K562 (cell line): ENCODE measurements at places on chromosomes 1 and 21. TPM values are rescaled to one million over a fixed set of nuclear protein-coding genes. Genes with fewer than 3 reads are reported as not detected.

GRCh38 chr1:245688536-245689453 is 534.0 kb downstream of the KIF26B start:
- H3K27ac ChIP-seq: no peak overlapping the region
- no peaks in the 10 kb centered on the region for H3K4me1 ChIP-seq
- peaks cover 96% of the 10 kb centered on the region for H3K27me3 ChIP-seq
- H3K4me3 ChIP-seq: no peak overlapping the region

GRCh38 chr1:94325377-94326302 is 88.3 kb upstream of the ARHGAP29 start:
- DNase-seq: no peak
- H3K4me1 ChIP-seq: no peaks in the 10 kb centered on the region
- H3K36me3 ChIP-seq: no peaks in the 10 kb centered on the region
- H3K4me3 ChIP-seq: no peak overlapping the region

GRCh38 chr1:105138458-105138893 is 1388.8 kb downstream of the AMY1C start:
- no peak for DNase-seq
- H3K4me1 ChIP-seq: no peaks in the 10 kb centered on the region; the same call in 1 of the 2 replicates
- H3K27me3 ChIP-seq: no peaks in the 10 kb centered on the region
- no peaks in the 10 kb centered on the region for H3K36me3 ChIP-seq
- H3K27ac ChIP-seq: no peak overlapping the region
- no peak overlapping the region for H3K4me3 ChIP-seq

GRCh38 chr1:110781525-110781924 is 91.4 kb upstream of the CD53 start:
- 0 out of 3 replicates have a peak, but pooled peaks cover 3% of the 10 kb centered on the region for H3K27me3 ChIP-seq
- no peak overlapping the region for H3K27ac ChIP-seq
- H3K36me3 ChIP-seq: no peaks in the 10 kb centered on the region
- H3K4me3 ChIP-seq: no peak overlapping the region
- H3K4me1 ChIP-seq: no peaks in the 10 kb centered on the region
- DNase-seq: no peak

DNA sequence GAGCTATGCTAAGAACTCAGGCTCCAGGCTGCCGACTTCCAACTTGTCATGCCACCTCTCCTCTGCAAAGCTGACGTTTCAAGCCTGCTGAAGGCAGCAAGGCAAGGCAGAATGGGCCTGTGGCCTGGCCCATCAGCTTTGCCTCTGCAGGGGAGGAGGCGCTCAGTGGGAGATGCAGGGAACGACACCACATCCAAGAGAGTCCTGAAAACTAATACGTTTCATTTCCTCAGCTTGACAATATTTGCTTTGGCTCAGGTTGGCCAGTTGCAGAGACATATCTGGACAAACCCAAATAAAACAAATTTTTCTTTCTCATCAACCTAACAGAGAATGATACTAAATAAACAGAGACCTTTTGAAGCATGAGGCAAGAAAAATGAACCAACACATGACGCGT is 35.3 kb downstream of the BEND5 start:
- no peak for DNase-seq
- no peaks in the 10 kb centered on the region for H3K27me3 ChIP-seq
- no peaks in the 10 kb centered on the region for H3K36me3 ChIP-seq
- no peak overlapping the region for H3K27ac ChIP-seq
- H3K4me3 ChIP-seq: no peak overlapping the region

DNA sequence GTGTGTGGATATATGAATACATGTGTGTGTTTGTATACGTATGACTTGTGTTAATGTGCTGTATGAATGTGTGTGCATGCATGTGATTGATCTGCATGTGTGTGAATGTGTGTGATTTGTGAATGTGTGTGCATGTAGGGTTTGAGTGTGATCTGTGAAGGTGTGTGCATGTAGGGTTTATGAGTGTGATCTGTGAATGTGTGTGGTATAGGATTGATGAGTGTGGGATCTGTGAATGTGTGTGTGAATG is 88.2 kb downstream of the STUM start:
- peaks cover 24% of the 10 kb centered on the region for H3K4me1 ChIP-seq
- DNase-seq: no peak
- H3K27me3 ChIP-seq: peaks cover 89% of the 10 kb centered on the region
- H3K27ac ChIP-seq: no peak overlapping the region
- no peak overlapping the region for H3K4me3 ChIP-seq
- no peaks in the 10 kb centered on the region for H3K36me3 ChIP-seq

DNA sequence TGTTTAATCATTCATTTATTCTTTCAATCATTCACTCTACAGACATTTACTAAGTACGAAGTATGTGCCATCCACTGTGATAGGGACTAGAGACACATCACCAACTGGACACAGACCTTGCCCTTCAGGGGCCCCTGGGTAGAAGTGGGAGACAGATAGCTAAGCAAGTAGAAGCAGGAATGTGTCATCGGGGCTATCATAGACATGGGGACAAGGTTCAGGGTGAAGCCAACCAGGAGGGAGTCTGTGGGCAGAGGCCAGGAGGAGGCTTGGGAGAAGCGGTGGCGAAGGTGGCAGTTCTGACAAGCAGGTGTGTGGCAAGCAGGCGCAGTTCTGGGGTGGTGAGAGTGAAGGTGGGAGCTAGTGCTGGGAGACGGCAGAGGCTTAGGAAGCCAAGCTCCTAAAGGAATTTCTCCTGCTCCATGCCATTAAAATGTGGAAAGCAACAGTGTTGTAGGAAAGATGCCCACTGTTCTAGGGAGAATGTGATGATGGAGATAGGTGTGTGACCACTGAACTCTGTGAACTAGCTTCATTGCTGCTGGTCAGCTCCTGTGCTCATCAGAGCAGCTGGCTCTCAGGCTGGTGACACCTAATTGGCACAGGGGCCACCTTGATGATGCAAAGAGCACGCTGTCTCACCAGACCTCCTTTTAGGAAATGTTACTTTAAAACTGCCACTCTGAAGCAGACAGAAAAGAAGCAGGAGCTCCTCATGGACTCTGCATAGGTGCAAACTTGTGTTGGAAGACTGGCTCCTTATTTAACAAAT is 79.7 kb upstream of the LPGAT1 start:
- no peak overlapping the region for H3K4me3 ChIP-seq
- no peak overlapping the region for H3K27ac ChIP-seq
- peaks cover 24% of the 10 kb centered on the region for H3K27me3 ChIP-seq
- no peaks in the 10 kb centered on the region for H3K36me3 ChIP-seq

- H3K27ac ChIP-seq: no peak within 1 kb of the TSS
- H3K27me3 ChIP-seq: peaks cover 20% of the 10 kb centered on the region
- no peak within 1 kb of the TSS for H3K4me3 ChIP-seq
Measured at GRCh38 chr1:115089420-115090185, at the start of gene TSPAN2. Gene TSPAN2 (minus strand): TSS chr1:115089503. CDS start chr1:115089432, 71 bp downstream.

- H3K27me3 ChIP-seq: no peaks in the 10 kb centered on the region
- H3K4me1 ChIP-seq: no peaks in the 10 kb centered on the region
- DNase-seq: no peak
Measured at GRCh38 chr1:226279498-226279897, 29.5 kb downstream of the LIN9 start.

- H3K4me1 ChIP-seq: no peaks in the 10 kb centered on the region; the same call in 2 of the 3 replicates
- no peaks in the 10 kb centered on the region for H3K36me3 ChIP-seq
- no peak overlapping the region for H3K4me3 ChIP-seq
- H3K27ac ChIP-seq: no peak overlapping the region
Measured at GRCh38 chr1:20401405-20402010, 84.5 kb downstream of the CAMK2N1 start.

DNA sequence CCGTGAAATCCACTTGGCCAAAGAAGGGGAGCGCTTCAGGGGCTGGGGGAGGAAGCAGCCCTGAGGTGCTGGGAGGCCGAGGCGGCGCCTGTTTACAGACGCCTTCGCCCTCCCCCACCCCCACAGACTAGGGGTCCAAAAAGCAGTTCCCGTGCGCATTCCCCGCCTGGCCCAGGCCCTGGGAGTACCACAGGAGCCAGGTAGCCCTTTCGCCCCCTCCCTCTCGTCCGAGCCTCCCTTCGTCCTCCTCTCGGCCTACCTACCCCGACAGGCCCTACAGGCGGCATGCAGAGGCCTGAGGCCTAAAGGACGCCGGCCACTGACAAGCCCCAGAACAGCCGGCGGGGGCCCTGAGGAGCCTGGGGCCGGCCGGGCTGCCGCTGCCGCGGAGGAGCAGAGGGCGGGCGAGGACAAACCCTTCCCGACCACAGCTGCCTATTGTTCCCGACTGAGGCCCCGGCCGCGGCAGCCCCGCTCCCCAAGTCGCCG is 522 bp downstream of the RC3H1 start:
- peaks cover 14% of the 10 kb centered on the region; the same call in 2 of the 3 replicates for H3K36me3 ChIP-seq
- peak overlapping the region; percentile 88 for H3K4me3 ChIP-seq
- peaks cover 21% of the 10 kb centered on the region; the same call in 2 of the 3 replicates for H3K4me1 ChIP-seq
- H3K27me3 ChIP-seq: no peaks in the 10 kb centered on the region
- H3K27ac ChIP-seq: peak overlapping the region; percentile 88

- H3K4me1 ChIP-seq: no peaks in the 10 kb centered on the region
- H3K27ac ChIP-seq: no peak overlapping the region
- peaks cover 57% of the 10 kb centered on the region for H3K27me3 ChIP-seq
- H3K36me3 ChIP-seq: no peaks in the 10 kb centered on the region
- peak; percentile 89 for DNase-seq
- no peak overlapping the region for H3K4me3 ChIP-seq
Measured at GRCh38 chr1:2046174-2046917, 3.9 kb upstream of the PRKCZ start.

DNA sequence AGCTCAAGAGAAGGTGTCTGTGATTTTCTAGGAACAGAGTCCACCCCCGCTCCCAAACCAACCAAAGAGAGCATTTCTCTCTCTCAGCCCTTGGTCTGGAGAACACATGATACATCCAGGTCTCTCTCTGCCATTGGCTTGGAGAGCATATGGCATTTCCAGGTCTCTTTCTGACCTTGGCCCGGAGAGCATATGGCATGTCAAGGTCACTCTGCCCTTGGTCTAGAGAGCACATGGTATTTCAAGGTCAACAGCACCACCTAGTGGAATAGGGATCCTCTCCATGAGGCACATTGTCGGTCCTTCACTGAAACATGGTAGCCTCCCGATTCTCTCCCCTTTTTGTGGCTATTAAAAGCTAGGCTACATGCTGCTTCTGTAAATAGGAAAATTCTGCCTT is 437.7 kb upstream of the OLFM3 start:
- H3K27me3 ChIP-seq: no peaks in the 10 kb centered on the region
- no peak overlapping the region for H3K27ac ChIP-seq
- no peak for DNase-seq
- no peaks in the 10 kb centered on the region for H3K4me1 ChIP-seq

The EFNA4 gene
- total RNA-seq: 4.7 and 6.1 TPM in 2 replicates

The NID1 gene
- 0.22 and 0.27 TPM in 2 replicates for total RNA-seq

The NBPF10 gene
- 0.72 and 0.89 TPM in 2 replicates for total RNA-seq
